Effector CD4-positive, alpha-beta T cell (primary cell): ENCODE measurements at places on chromosomes 1 and 21.

DNA sequence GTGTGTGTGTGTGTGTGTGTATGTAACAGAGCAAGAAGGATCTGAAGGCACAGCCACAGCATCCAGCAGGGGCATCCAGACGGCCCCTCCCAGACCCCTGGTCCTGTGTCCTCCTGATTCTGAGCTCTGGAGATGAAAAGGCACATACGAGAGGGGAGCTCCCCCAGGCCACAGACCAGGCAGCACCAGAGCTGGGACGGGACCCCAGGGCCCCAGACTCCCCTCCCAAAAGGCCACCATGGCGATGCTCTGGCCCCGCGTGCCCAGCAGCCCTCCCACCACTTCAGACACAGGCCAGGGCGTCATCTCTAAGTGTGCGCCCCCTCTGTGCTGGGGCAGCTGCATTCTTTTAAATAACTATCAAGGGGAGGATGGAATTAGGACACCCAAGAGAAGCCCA is 245.8 kb downstream of the MATN1 start:
- DNase-seq = no peak

DNA sequence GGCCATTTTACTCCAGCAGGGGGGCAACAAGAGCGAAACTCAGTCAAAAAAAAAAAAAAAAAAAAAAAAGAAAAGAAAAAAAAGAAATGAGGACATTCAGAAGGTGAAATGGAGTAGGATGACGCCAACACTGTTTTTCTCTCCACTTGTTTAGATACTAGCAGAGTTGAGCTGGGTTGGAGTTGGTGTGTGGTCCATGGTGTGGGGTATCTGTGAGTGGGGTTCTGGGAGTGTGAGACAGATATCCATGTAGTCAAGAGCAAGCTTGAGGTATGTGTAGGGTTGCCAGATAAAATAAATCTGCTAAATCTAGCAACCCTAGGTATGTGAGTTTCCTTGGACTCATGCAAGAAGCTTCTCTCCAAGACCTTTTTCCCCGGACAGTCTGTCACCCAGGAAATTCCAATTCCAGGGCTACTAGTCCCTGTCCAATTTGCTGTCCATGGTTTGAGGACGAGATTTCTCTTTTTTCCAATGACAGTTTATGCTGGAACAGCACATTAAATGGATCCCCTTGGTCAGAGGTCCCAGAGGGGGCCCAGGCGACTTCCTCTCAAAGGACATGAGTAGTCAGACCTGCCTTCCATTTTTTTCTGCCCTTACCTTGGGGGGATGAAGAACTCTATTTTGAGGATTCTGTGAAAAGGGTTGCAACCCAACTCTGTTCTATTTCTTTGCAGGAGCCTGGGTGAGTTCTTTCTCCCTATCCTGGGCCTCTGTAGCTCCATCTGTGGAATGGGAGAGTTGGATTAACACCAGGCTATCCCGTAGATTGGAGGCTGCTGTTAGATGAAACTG is 2.1 kb upstream of the FOXD2 start:
- DNase-seq = no peak

- DNase-seq = no peak
Observed at GRCh38 chr1:11879311-11880180, 20.8 kb upstream of the NPPB start.

- no peak for DNase-seq
Observed at GRCh38 chr1:162139211-162139610, 69.7 kb downstream of the NOS1AP start.

DNA sequence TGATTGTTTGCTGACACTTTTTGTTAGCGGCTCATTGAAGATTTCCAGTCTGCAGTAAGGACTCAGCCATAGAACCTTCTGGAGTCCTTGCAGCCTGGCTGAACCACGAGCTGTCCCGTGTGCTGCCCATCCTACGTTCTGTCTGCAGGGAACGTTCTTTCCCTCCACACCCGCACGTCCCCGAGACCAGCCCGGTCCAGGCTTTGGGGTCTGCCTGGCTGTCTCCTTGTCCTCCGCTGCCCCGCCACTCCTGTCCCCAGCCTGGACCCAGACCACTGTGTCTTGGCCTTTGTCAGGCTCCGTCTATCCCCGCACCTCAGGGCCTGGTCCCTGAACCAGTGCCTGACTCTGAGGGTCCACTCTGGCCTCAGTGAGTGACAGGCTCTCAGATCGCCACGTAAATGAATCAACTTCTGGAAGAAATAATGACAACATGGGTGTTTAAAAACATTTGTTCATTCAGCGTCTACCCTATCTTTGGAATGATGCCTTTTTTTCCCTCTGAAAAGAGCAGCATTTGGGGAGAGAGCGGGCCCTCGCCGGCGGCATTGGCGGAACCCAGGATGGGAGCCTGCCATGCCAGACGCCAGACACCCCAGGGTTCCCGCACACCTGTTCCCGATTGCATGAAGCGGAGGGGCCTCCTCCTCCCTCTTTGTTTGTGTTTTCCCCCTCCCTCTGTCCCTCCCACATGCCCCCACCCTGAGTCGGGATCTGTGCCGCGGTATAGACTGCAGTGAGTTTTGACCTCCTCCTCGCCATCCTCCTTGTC is 43.9 kb upstream of the C1orf174 start:
- no peak for DNase-seq
